CD4-positive, alpha-beta T cell treated with Interleukin-1 beta for 1 hour (primary cell): ENCODE measurements at places on chromosomes 3 and 15.

GRCh38 chr15:62348118-62348517 is 183.0 kb upstream of the C2CD4B start:
- DNase-seq: no peak

GRCh38 chr15:99210334-99210733 is 39.0 kb downstream of the TTC23 start:
- no peak for DNase-seq

DNA sequence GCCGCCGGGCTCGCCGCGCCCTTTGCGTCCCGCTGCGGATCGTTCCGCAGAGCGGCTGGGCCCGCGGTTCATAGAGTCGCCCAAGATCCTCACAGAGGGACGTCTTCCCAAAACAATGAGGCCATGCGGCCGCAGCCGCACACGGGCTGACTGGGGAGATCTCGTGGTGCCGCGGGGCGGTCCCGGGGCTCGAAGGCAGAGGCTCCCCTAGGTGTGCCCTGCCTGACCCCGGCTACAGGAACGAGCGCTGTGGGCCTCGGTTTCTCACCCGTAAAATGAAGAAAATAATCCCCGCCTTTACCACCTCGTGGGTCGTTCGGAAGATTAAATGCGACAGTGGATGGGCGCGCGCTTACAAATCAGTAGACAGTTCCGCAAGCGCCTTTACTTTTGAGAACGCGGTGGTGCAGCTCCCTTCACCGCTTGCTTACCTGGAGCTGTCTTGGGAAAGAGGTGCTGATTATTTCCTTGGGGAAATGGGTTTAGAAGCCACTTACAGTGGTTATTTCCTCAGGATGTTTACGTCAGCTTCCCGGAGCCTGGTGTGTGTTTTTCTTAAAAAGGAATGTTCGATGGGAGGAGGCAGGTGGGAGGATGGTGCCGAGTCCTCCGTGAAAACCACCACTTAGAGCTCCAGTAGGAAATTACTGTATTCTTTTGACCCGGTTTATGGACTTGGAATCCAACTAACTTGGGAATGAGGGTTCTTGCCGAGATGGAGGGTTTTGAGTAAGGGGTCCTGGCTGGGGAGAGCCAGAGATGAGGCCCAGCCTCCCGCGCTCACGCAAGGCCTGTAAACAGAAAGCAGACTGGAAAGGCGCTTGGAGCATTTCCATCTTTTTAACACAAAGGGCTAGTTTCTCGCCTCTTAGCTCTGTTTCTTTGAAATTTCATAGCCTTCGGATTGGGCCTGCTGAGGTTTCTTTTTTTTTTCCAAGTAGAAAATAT is 1.9 kb upstream of the MEX3B start:
- DNase-seq: no peak

DNA sequence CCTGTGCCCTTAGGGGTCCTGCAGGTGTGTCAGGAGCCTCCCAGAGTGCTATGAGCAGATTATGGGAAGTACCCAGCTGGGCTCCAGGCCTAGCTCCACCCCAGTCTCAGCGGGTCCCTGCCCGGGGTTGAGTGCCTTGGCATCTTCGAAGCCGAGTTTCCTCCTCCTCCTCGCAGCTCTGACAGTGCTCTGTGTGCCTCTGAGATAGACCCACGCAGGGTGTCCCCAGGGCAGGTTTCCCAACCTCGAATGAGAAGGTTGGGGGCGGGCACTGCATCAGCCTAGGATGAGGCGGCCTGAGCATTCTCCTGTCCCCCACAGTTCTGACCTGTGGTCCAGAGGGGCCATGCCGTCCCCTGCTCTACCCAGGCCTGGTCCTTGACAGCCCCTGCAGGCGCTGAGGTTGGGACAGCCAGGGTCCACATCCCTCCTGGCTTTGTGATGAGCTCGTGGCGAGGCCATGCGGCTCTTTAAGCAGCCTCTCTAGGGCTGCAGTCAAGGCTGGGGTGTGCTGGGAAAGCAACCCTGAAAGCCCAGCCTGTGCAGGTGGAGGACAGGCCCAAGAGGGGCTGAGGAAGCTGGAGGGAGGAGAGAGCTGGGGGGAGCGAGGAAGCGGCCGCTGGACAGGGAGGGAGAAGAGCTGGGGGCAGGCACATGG is 20.2 kb upstream of the SKOR1 start:
- no peak for DNase-seq

- no peak for DNase-seq
Observed at GRCh38 chr3:126816298-126816697, 112.3 kb downstream of the CHCHD6 start.

- DNase-seq: no peak
Observed at GRCh38 chr3:24951180-24951579, 456.5 kb upstream of the THRB start.

- peak; percentile 43 for DNase-seq
Observed at GRCh38 chr15:62254137-62254934, 89.3 kb upstream of the C2CD4B start.

GRCh38 chr15:51350723-51351122 is 9.3 kb downstream of the GLDN start:
- DNase-seq: no peak

DNA sequence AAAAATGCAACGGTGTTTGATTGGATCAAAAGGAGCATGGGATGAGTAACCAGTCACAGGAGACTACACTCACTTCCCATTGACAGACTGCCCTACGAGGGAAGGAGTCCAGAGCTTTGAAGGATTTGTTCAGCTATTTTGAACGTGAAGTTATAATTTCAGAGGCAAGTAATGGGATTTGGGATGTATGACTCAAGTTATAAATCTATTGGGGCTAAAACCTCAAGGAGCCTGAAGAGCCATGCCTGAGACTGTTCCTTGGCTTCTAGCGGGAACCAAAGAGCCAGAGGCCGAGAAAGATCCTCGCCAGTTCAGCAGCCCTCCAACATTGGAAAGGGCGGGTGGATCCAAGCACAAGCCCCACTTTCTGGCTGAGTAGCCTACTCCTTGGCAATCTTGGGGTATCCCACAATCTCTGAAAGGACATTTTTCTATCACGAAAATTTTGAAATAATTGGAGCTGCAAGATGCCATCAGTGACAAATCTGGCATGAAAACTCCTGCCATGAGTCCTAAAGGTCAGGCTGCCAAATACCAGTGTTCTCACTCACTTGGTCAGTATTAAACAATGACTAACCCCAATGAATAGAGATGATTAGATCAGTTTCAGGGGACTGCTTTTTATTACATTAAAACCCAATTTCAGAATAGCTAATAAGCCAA is 48.6 kb upstream of the SLCO2A1 start:
- DNase-seq: no peak

DNA sequence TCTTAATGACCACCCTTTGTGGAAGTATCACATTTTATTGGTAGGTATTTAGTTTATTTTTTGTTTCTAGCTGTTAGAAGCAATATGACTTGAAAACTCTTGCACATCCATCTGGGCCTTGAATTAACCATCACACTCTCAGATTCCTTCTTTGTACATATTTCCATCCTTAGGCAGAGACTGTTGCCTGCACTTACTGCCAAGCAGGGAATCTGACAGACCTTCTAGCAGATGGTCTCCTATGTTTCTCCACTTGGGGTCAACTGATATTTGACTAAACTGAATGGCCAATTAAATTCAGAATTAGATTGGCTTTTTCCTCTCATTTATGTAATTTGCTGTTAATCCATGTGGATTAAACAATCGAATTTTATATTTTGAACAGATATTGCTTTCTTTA is 324.9 kb upstream of the TGFBR2 start:
- DNase-seq: no peak

DNA sequence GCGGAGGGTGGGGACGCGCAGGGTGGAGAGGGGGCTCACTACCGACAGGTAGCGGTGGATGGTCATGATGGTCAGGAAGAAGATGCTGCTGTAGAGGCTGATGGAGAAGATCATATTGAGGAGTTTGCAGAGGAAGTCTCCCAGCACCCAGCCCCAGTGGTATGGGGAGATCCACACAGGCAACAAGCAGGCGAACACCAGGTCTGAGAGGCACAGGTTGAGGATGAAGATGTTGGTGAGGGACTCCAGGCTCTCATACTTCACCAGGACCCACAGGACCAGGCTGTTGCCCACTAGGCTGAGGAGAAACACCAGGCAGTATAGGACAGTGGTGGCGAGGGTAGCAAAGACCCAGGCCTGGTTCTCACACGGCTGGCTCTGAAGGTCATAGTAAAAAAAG is 5.8 kb downstream of the XCR1 start:
- no peak for DNase-seq

GRCh38 chr3:24853685-24854490 is 359.2 kb upstream of the THRB start:
- no peak for DNase-seq

DNA sequence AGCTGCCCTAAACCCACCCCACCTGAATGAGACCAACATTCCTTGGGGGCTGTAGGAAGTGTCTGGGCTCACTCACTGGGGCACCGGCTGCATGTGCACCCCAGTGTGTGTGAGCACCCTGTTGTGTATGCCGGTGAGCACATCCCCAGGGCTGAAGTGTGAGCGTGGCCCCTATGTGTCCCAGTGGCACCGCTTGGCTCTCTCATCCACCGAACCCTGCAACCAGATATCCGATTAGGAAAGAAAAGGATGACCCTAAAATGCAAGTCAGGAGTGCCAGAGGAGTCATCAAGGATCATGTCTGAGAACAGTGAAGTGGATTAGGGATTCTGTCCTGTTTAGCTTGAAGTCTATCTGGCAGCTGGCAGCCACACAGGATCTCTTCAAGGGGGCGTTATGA is 84.0 kb upstream of the ALDH1L1 start:
- DNase-seq: no peak

GRCh38 chr3:28947061-28947460 is 333.8 kb upstream of the RBMS3 start:
- no peak for DNase-seq

- no peak for DNase-seq
Observed at GRCh38 chr15:62988701-62989100, 53.8 kb upstream of the TPM1 start.

DNA sequence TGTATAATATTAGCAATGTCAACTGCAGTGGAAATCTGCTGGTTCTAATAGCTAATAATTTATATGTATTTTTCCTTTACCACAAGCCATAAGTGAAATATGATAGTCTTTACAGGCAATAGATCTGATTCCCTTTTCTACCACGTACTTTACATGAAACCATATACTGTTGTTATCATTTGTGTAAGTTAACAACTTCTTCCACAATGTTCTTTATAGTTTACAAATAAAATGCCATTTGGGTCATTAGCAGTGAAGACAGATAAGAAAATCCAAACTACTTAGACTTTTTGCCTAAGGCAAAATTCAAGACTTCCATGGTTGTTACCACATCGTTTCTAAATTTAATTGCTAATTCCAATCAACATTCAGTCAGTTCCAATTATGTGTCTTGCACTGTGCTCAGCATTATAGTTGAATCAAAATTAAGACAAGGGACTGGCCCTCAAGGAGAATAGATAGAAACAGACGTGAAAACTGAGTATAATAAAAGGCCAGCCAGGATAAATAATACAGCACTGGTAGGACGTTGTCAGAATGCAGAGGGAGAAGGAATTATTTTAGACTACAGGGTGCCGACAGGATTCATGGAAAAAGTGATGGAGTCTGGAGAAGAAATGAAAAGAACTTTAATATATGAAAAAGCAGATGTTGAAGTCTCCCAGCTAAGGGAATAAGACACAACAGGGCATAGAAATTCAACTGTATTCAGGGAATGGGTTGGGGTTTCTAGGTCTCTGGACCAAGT is 249.8 kb downstream of the ALCAM start:
- DNase-seq: no peak

- no peak for DNase-seq
Observed at GRCh38 chr3:37546876-37547275, 314.8 kb upstream of the CTDSPL start.

DNA sequence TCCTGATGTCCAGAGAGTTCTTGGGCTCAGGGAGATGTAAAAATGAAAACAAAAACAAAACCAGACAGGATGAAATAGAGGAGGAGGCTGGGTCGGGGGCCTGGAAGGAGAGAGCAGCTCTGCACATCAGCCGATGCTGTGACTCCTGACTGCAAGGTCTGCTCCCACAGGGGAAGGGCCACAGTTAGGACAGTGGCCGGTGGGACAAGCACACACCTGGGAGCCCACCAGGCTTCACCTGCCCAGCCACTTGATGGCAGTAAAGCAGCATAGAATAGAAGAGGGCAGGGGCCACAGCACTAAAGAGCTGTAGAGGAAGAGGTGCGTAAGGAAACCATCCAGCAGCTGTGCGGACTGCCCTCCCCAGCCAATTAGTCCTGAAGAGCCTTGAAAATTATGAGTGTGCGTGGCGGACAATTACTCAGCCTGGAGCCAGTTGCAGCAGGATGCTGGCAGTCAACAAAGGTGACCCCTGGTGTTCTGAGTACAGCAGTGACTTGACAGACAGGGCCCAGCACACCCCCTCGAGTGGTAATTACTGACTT is 29.8 kb downstream of the ALS2CL start:
- DNase-seq: no peak

- DNase-seq: no peak
Observed at GRCh38 chr3:99541181-99541580, 97.2 kb upstream of the COL8A1 start.

DNA sequence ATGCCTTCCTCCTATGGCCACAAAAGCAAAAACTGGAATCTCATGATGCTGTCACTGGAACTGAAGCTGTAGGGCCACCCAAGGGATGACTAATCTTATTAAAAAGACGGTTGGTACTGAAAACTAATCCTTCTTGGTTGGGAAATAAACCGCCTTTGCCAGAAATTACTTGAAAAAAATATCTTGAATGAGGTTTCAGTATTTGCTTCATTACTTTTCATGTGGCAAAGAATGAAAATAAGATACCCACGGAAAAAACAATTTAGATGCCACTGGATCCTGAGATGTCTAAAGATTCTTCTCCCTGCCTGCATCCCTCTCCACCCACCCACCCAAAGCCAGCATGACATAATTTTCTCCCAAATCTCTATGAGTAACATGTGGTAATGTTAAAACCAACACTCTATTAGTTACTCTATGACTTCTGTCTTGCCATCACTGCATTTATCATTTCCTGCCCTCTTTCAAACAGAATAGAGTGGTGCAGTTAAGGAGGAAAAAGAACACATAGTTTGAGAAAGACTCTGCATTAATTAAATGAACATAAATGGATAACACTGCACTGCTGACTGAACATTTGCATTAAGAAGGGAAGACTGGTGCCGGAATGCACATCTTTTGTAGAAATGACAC is 111.8 kb upstream of the DPH6 start:
- DNase-seq: no peak

- no peak for DNase-seq
Observed at GRCh38 chr3:129441782-129442181, 1.8 kb downstream of the IFT122 start.
